Naive thymus-derived CD4-positive, alpha-beta T cell (primary cell): ENCODE measurements at places on chromosomes 16 and 17. TPM values are rescaled to one million over a fixed set of nuclear protein-coding genes. Genes with fewer than 3 reads are reported as not detected.

- H3K27me3 ChIP-seq: no peaks in the 10 kb centered on the region
- H3K36me3 ChIP-seq: no peaks in the 10 kb centered on the region
- no peak overlapping the region for H3K27ac ChIP-seq
- no peak overlapping the region for H3K4me3 ChIP-seq
- DNase-seq: no peak
Observed at GRCh38 chr16:69012906-69013305, 92.5 kb upstream of the HAS3 start.

GRCh38 chr17:35245196-35245486 is 2.3 kb downstream of the SLFN5 start:
- H3K36me3 ChIP-seq: no peaks in the 10 kb centered on the region
- no peak for DNase-seq
- H3K4me3 ChIP-seq: peak overlapping the region; percentile 97
- H3K27ac ChIP-seq: peak overlapping the region; percentile 85

DNA sequence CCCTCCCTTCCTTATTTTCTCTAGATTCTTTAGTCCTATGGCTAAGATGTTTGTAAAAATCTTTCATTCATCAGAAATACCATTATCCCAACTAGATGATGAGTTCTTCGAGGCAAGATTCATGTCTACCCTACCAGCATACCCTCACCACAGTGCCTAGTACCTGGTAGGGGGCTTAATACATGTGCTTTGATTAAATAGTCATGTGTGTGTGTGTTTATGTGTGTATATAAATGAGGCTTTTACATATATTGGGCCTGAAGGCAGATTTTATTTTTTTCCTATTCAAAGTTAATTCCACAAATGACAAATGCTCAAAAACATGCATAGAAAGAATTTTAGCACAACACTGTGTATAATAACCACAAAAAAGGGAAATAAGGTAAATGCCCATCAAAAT is 193.0 kb upstream of the IRX3 start:
- no peak overlapping the region for H3K27ac ChIP-seq
- no peak for DNase-seq
- H3K27me3 ChIP-seq: no peaks in the 10 kb centered on the region

- no peak overlapping the region for H3K4me3 ChIP-seq
- no peaks in the 10 kb centered on the region for H3K27me3 ChIP-seq
Observed at GRCh38 chr17:15309793-15310192, 31.6 kb downstream of the TEKT3 start.

C17orf67 gene
- 1.6 TPM for polyA plus RNA-seq

DNA sequence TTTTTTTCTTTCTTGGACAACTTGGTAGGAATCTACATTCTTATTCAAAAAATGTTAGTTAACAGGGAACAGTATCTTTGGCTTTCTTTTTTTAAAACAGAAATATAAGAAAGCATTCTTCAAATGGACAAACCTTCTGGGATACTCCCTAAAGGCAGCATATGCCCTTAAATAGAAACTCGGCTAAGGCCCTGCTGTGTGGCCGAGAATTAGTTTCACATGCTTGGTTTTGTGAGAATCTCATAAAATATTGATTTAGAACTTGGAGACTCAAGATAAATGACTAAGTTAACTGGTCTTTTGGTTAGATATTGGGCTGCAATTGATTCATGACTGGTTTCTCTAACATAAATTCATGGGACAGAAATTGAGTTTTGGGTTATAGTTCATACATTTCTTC is 359.9 kb upstream of the XYLT1 start:
- no peak overlapping the region for H3K4me3 ChIP-seq
- no peaks in the 10 kb centered on the region for H3K27me3 ChIP-seq
- H3K27ac ChIP-seq: no peak overlapping the region
- no peaks in the 10 kb centered on the region for H3K4me1 ChIP-seq
